Stimulated activated CD8-positive, alpha-beta memory T cell treated with anti-CD3 and anti-CD28 coated beads, Interleukin-7, amount 100 ng/mL, for 24 hours (primary cell): ENCODE measurements at places on chromosomes 1 and 21.

- no peak for DNase-seq
These were observed 135.6 kb downstream of the CYYR1 start for GRCh38 chr21:26437326-26438009.

DNA sequence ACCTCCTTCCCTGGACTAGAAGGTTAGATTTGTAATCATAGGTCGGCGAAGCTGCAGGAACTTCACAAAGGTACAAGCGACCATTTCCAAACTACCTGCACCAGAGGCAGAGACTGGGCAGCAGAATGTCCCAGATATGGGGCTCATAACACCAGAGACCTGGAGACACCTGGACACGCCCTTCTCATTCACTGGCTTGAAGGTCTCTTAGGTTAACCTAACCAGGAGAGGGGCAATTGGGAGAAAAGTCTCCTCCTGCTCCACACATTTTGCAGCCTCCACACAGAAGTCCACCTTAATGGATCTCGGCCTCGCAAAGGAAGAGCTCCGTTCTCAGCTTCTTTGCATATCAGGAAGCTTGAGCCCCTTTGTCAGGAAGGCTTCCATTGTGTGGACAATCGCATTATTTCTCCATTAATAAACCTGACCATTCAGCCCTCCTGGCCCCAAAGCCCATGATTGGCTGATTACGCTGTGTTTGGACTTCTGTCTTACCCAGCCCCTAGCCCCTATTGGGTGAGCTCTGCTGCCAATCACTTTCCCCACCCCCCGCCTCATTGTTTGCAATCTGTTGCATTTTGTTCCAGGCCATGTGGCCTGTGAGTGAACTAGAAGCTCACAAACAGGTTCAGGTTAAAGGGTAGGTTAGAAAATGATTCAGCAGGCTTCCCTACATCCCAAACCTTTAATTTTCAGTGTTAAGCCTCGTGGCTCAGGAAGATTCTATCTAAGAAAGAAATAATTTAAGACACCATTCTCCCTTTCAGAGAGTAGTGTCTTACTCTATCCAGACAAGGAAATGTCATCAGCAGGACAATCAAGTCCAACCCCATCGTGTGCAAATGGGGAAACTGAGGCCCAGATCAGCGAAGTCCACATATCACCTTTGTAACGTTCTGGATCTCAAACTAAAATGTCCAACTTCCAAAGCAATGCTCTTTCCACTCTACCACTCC lies 2.8 kb downstream of the MYCL start:
- no peak for DNase-seq

DNA sequence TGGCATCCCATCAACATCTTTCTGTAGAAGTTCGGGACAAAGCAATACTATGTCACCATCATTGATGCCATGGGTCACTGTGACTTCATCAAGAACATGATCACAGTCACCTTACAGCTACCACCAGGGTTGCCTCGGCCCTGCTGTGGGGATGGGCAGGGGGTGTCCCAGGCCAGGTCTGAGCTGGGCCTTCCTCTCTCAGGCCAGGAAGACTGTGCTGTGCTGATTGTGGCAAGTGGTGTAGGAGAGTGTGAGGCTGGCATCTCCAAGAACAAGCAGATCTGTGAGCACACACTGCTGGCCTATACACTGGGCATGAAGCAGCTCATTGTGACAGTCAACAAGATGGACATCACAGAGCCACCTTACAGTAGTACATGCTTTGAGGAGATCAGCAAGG lies 20.9 kb upstream of the RPL11 start:
- no peak for DNase-seq

GRCh38 chr1:225847610-225848009 lies 34.6 kb downstream of the TMEM63A start:
- no peak for DNase-seq

GRCh38 chr1:60857851-60858250 lies 224.5 kb upstream of the NFIA start:
- no peak for DNase-seq

- no peak for DNase-seq
These were observed 269.4 kb downstream of the BACH1 start for GRCh38 chr21:29568020-29568697.

GRCh38 chr1:91537281-91537986 lies 36.8 kb downstream of the CDC7 start:
- no peak for DNase-seq

DNA sequence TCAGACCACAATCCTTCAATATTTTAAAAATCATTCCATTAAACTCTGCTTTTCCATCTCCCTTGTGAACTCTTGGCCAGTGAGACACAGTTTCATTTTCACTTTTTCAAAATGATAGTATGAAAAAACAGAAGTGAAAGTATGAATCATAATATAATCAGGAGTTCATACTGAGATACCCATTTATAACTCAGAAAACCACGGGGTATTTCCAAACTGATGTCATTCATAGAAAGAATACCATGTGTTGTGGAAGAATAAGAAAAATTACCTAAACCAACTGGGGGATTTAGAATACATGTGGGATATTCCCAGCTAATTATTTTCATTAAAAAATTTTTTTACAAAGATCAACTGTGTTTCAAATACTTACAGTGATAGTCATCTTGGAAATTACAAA lies 149.9 kb downstream of the MRPL39 start:
- DNase-seq, result no peak

DNA sequence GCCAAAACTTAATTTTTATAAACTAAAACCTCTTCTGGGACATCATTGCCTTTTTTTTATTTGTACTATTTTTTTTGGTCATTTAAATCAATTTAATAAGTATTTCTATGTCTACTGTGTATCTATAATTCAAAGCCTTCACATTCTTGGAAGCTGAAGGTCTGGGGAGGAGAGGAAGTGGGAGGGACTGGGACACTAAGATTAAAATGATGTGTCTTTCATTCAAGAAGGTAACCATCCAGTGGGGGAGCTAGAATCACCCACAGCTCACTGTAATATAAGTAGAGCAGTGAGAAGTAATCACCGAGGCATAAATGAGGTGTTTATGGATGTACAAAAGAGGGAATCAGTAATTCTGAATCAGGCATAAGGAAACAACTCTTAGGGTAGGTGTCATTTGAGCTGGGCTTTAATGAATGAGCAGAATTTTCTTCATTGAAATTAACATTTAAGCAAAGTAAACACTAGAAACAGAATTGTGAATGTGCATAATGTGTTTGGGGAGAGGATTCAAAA lies 52.8 kb downstream of the PTGER3 start:
- DNase-seq, result no peak

DNA sequence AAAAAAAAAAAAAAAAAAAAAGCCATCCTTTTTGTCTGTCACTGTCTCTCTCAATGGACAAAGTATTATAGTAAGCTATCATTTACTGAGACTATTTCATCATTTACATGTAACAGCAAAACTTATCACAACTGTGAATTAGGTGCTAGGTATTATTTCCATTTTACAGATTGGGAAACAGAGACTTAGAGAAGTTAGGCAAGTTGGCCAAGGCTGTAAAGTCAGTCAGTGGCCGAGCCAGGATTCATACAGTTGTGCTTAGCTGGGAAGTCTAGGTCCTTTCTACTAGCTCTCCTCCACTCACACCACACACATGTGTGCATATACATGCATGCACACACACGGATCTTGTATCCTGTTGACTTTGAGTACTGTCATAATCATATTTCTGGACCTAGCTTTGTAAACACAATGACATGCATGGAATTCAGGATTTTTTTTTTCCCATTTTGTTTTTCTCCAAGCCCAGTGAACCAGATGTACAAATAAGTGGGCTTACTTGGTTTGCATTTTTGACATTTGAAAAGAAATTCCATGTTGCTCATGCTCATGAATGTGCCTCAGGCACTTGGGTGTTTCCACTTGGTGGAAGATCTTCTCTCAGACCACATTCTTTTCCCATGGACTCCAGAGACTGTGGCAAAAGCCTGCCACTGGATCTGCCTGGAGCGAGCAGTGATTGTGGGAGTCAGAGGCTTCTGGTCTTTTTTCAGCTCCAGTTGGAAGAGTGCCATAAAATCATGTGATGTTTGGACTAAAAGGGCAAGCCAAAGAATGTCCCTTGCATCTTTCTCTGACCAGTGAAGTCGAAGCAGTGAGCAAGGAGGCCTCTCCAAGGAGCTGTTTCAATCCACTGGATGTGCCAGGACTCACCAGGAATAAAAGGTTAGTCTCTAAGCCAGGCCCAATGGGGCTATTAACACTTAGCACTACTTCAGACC lies 61.7 kb upstream of the DNAJC6 start:
- DNase-seq, result no peak

GRCh38 chr1:232667094-232667777 lies 37.3 kb upstream of the SIPA1L2 start:
- no peak for DNase-seq

GRCh38 chr1:43000271-43000670 lies 41.6 kb upstream of the SLC2A1 start:
- no peak for DNase-seq

GRCh38 chr1:203660931-203661484 lies 34.4 kb downstream of the ATP2B4 start:
- no peak for DNase-seq

GRCh38 chr1:41976671-41977070 lies 57.9 kb upstream of the HIVEP3 start:
- no peak for DNase-seq

- DNase-seq, result no peak
These were observed 862.8 kb downstream of the KCNT2 start for GRCh38 chr1:195745189-195746010.

DNA sequence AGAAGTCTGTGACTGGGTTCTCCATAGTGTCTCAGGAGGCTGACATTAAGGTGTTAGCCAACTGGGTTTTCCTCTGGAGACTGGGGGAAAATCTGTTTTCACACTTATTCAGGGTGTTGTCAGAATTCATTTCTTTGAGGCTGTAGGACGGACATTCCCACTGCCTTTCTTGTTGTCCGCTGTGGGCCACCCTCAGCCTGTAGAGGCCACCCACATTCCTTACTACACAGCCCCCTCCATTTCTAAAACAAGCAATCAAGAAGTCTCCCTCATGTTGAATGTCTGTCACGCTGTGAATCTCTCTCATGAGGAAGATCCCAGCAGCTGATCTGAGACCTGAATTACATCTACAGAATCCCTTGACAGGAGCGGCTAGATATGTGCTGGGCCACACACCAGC lies 295.5 kb upstream of the RUNX1 start:
- no peak for DNase-seq

- no peak for DNase-seq
These were observed 6.1 kb upstream of the CD1A start for GRCh38 chr1:158248118-158248517.

- no peak for DNase-seq
These were observed 69.6 kb downstream of the NRIP1 start for GRCh38 chr21:14995226-14995625.

- DNase-seq, result no peak
These were observed 65.8 kb downstream of the RHOU start for GRCh38 chr1:228801068-228801467.

DNA sequence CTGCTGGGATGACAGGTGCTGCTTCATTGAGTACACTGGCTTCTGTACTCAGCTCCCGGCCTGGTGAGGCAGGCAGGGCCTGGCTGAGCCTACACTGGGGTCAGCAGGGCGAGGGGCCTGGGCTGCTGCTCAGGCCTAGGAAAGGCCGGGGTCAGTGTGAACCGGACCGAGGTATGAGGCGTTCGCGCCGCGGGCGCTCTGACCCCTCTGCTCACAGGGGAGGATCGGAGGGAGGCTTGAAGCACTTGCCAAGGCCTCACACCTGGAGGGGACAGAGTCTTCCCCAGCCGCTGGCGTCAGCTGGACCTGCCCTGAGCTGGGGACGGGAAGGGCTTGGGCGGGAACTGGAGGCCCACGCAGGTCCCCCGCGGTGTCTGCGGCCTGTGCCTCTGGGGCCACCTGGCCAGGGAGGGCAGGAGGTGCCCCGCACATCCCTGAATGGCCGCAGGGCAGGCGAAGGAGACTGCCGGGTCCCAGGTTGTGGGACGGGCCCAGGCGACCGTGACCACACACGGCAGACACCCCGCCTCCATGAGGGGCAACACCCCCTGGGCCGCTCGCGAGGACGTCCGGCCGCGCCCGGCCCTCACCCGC lies 466 bp downstream of the PEX10 start:
- no peak for DNase-seq

DNA sequence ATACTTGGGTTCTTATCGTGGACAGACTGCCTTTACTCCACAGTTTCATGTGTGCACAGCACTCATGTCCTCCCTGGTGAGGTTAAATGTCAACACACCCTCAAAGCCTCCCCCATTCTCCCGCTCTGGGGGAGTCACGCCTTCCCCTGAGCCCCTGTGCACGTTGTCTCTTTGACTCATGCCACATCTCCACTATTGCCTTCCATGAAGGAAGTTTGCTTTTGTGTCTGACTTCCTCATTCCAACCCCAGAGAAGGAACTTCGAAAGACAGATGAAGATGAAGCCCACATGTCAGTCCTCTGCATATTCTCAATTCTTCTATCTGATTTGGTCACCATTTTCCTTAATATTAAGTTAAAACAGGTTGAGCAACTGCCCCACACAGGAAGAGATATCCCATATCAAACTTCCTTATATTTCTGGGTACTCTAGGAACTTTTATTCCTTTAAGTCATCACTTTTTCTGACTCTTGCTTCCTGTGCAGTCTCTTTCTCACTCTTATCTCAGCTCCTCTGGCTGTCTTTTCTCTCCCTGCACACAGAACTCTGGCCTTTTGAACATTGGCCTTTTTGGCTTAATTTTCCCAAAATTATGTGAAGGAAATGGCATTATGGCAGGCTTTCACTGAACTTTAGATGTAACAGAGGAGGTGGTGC lies 41.5 kb downstream of the C4BPA start:
- DNase-seq, result no peak

DNA sequence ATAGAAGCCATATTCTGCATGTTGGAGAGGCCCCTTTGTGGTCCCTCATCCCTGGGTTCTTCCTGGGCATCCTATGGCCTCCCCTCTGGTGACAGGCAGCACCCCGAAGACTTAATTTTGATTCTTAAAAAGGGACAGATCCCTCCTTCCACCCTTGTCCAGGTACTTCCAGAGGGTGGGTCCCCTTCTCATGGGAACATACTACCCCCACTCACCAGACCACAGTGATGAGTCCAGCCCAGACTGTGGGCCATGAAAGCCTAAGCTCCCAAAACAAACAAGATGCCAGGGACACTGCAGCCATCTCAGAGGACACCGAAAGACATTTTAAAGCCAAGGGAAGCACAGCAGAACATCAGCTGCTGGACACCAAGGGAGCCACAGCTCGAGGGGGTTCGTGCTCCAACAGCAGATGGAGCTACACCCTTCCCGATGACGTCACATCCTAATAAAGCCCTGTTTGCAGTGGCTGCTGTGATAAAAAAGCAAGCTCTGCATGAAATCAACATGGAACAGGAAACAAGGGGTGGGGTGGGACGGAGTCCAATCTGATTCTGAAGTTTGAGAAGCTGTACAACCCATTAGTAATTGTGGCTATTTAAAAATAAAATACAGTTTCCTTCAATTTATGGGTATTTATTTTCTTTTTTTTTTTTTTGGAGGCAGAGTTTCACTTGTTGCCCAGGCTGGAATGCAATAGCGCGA lies 32.4 kb downstream of the GNB1 start:
- no peak for DNase-seq

DNA sequence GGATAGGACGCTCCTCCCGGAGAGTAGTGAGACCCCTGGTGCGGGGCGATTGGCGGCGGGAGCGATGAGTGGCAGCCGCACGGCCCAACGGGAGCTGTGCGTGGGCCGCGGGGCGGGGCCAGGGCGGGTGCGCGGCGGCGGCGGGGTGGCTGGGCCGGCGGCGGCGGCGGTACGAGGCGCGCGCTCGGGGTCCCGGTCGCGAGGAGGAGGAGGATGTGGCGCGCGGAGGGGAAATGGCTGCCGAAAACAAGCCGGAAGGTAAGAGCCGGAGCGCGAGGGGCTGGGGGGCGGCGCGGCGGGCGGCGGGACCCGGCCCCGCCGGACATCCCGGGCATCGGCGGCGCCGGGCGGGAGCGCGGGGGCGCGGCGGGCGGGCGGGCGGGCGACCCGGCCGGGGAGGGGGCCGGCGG lies at the start of gene CAMTA1:
Gene CAMTA1, plus strand, starts transcription at position 137 of the 410 bp plus-strand sequence. Its CDS starts 77 bp downstream, at position 214.
- no peak for DNase-seq
